ENCODE measurements at places on chromosomes 16 and 17.

DNA sequence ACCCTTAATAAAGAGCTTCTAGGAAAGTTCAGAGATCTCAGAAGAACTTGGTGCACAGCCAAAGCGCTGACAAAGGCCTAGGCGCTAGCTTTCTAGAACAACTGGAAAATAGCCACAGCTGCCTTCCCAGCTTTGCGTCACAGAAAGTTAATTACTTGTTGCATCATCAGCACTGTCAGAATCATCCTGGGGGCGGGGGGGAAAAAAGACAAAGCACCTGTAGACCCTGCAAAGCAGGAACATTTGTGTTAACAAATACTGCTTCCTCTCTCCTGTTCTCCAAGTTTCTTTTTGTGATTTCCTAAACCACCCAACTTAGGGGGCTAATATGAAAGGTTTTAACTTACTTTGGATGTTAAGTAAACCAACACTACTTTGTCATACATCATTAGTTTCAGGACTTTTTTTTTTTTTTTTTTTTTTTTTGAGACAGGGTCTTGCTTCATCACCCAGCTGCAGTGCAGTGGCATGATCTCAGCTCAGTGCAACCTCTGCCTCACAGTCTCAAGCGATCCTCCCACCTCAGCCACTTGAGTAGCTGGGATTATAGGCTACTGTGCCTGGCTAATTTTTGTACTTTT lies 4.8 kb upstream of the AARSD1 start:
- DNase-seq: no peak

- no peak for DNase-seq
Observed at GRCh38 chr16:920717-921116, 50.1 kb downstream of the LMF1 start.

DNA sequence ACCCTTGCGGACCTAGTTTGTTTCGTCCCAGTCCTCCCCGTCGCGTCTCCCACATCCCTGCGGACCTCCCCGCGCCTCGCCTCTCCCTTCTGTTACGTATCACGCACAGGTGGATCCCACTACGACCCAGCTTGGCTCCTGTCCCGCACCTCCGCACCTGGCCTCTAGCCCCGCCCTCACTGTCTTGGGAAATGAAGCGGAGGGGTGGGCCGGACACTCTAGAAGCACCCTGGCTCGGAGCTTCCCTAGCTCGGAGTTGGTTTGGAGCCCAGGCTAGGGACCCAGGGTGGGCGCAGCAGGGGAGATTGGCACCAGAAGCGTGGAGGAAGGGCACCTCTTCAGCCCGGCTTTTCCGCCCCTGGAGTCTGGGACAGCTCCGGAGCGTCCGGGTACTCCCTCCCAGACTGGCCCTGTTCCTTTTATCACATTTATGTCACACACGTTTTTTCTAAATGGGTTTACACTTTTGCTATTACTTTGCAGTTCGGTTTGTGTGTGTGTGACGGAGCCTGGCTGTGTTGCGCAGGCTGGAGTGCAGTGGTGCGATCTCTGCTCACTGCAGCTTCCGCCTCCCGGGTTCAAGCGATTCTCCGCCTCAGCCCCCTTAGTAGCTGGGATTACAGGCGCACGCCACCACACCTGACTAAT lies 1.4 kb upstream of the CEMP1 start:
- DNase-seq: peak; percentile 50

DNA sequence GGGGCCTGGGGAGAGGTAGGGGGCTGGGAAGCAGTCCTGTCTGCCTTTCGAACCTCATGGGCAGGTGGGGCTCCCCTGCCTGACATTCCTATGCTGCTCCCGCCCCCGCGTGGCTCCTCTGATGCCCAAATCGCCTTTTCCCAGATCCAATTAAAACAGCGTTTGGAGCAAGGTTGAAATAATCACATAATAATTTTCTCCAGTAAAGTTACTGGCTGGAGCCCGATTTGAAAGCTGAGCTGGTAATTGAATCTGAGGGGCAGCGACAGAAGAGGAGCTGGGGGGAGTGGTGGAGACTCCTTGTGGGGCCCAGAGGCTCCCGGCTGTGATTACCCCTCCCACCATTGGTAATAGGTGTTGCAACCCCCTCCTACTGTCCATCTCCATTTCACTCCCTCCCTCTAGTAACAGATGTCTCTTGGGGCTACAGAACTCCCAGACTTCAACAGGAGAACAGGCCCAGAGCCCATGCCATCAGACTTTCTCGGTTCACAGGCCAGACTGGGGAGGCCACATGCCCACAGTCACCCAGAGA lies 38.9 kb upstream of the C1QL1 start:
- no peak for DNase-seq

DNA sequence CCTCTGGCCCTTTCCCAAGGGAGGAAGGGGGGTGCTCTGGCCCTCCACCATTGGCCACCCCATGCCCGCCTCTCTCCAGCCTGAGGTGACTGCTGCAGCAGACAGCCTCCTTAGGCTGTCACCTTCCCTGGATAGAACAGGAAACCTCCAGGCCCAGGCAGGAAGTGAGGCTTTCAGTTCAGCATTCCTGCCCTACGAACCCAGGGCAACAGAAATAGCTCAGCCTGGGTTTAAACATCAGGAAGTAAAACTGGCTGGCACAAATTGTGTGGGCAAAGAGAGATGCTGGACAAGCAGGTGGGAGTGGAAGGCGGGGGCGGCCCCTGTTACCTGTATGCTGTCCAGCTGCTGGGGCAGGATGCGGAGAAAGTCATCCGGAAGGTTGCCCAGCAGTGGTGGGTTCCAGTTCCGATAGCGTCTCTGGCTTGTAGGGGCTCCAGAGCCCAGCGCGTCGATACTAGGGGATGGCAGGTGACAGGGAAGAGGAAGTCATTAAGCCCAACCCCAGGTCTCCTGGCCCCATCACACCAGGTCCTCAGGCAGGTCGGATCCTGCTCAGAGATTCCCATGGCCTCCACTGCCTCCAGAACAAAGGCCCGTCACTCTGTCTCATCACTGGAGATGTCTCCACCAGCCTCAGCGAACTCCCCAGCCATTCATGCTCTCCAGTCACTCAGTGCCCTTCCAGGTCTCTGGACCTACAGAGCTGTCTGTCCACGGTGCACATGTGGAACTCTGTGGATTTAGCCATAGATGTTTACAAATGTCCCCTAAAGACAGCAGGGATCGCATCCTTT lies 23.6 kb upstream of the MRPS23 start:
- no peak for DNase-seq

- DNase-seq: no peak
Observed at GRCh38 chr16:17072104-17072503, 398.7 kb downstream of the XYLT1 start.

DNA sequence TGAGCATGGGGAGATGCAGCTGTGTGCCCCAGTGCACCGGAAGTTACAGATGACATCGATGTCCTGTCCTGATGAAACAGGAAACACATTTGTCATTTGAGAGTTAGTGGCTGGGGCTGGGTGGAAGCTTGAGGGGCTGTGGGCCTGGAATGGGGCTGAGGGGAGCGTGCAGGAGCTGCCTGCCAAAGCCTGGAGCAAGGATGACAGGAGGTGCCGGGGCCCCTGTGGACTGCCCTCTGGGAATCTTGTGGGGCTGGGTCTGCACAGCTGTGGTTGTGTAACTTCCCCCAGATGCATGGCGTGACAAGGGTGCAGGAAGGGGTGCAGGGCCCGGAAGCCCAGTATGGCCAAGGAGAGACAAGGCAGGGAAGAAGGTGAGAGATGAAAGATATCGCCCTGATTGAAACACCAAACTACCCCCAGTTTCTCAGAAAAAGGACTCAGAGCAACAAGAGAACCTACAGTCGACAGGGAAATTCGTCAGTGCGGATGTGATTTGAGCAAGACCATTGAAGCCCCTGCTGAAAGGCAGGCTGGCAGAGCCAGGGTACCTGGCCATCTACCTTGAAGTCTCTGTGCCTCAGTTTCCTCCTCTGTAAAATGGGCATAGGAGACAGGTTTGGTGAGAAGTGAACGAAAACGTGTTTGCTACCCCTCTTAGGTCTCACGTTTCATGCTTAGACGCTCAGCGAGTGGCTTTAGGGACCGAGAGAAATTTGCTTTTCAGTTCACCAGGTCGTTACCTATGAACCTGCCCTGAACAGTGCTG lies 8.8 kb downstream of the MMP25 start:
- no peak for DNase-seq

DNA sequence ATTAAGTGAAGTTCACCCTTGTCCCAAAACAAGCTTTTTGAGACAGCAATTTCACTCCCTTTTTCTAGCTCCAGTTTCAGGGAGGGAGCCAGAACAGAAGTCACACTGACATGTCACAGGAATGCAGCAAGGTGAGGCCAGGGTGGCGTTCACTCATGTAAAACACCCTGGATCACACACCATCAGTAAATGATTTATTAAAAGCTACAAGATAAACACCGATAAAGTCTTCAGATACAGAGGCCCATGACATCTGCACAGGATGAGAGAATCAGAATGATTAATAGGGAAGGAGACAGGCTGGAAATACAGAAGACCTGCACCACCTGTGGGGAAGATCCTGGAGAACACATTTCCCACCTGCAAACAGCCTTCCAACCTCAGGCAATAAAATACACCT lies 77.5 kb upstream of the DYNLRB2 start:
- no peak for DNase-seq

GRCh38 chr17:79862238-79862637 lies 23.0 kb upstream of the CBX4 start:
- no peak for DNase-seq

GRCh38 chr16:82643136-82643535 lies 16.4 kb downstream of the CDH13 start:
- no peak for DNase-seq

- no peak for DNase-seq
Observed at GRCh38 chr17:40461732-40462342, 18.6 kb downstream of the IGFBP4 start.

- no peak for DNase-seq
Observed at GRCh38 chr17:2542456-2542855, 30.8 kb upstream of the METTL16 start.

DNA sequence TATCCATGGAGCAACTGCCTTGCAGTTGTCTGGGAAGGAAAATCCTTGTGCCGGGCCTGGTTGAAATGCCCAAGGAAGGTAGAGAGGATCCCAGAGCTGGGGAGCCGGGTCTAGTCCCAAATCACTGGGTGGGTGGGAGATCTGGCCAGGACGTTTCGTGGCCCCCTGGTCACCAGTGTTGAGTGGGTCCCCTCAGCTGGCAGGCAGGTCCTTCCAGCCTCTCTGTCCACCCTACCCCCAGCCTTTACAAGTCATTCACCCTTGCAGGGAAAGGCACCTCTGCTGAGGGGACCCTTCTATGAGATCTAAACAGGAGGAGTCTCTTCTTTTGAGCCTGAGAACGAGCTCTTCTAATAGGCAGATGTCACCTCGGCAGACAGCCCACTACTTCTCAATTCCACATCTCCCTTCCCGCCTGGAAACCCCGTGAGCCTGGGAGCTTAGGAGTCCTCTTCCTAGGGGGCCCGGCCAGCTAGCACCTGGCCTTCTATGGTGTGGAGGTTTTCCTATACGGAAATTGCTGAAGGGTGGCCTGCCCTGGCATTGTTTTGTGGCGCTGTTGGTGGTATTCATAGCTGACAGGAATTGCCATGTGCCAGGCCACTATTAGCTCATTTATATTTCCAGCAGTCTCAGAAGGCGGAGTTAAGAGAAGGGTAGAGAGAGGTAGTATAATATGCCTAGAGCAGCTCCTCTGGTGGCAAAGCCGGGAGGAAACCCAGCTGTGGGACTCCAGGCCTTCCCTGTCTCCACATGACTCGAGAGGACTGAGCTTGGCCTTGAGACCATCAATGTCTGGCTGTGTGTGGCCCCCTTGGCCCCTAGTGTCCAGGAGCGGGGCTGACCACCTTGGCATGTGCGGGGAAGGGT lies 13.3 kb downstream of the MPRIP start:
- DNase-seq: no peak

DNA sequence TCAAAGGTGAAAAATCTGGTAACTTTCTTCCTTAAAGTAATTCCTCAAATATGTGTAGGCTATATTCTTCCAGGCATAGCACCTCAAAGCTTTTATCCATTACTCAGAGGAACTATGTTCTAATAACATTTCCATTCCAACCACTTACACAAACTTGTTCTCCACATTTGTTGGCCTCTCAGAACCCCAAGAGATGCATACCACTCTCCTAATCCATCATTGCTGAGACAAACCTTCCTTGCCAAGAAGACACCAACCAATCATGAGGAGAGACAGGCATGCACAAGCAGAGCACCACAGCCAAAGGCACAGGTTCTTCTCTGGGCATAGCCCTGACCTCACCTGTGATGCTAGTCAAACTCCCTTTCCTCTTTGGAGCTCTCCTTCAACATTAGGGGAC lies 20.9 kb downstream of the CDH11 start:
- DNase-seq: no peak

GRCh38 chr16:4938683-4939030 lies 1.7 kb upstream of the PPL start:
- DNase-seq: no peak

All from activated effector memory CD4-positive, alpha-beta T cell treated with Interleukin-2 at 50 U/mL for 16 hours (primary cell).